ENCODE measurements at places on chromosomes 3 and 15. TPM values are rescaled to one million over a fixed set of nuclear protein-coding genes. Genes with fewer than 3 reads are reported as not detected.

The DLL4 gene
- 3.6 TPM for total RNA-seq

The CAPN3 gene
- 5.5 TPM for total RNA-seq

The POTEB3 gene
- 1.4 TPM for total RNA-seq

The PRKCI gene
- 65.5 TPM for total RNA-seq

The PRTG gene
- 16.4 TPM for total RNA-seq

The SYNPR gene
- total RNA-seq, result 9.9 TPM

The ADAMTS17 gene
- 8.2 TPM for total RNA-seq

The THOC7 gene
- total RNA-seq, result 39.7 TPM

The NUP210 gene
- total RNA-seq, result 1.9 TPM

The SLC28A2 gene
- total RNA-seq, result not detected

The MAN2C1 gene
- total RNA-seq, result 125 TPM

The KLHL6 gene
- 4.3 TPM for total RNA-seq

The CLDN18 gene
- 0.96 TPM for total RNA-seq

The PBRM1 gene
- total RNA-seq, result 122 TPM

The CLDN1 gene
- 14.0 TPM for total RNA-seq

The MAGEL2 gene
- total RNA-seq, result 8.2 TPM

The CDCP1 gene
- total RNA-seq, result 0.72 TPM

The IGSF11 gene
- 7.7 TPM for total RNA-seq

The THPO gene
- total RNA-seq, result not detected
